ENCODE measurements at places on chromosomes 11 and 22. TPM values are rescaled to one million over a fixed set of nuclear protein-coding genes. Genes with fewer than 3 reads are reported as not detected.

DNA sequence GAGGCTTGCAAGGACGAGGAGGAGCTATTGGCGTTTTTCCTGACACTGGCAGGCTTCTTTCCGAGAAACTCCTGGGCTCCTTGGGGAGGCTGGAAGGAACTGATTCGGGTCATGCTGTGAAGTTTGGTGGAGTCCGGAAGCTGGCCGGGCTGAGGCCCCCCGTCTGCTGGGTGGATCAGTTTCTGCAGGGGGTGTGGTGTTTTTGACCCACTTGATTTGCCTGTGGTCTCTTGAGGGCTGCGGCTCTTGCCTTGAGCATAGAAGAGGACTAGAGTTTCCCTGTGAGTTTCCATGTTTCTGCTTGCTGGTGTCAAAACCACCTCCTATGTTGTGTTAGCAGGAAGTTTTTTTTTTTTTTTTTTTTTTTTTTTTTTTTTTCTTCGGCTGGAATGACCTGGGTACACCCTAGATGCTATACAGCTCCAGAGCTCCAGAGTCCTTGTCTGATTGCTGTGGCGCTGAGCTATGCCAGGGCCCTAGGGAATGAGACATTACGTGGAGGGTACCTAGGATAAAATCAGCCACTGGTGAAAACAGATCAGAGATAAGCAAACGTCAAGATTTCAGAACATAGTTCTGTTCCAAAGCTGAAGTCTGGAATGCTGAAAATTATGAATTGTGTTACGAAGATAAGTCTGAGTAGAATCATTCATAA, 728 bp downstream of the TBC1D22A start:
- peak; percentile 55 for DNase-seq

- DNase-seq, result no peak
These were observed 166.8 kb downstream of the TEAD1 start for GRCh38 chr11:12840871-12841660.

DNA sequence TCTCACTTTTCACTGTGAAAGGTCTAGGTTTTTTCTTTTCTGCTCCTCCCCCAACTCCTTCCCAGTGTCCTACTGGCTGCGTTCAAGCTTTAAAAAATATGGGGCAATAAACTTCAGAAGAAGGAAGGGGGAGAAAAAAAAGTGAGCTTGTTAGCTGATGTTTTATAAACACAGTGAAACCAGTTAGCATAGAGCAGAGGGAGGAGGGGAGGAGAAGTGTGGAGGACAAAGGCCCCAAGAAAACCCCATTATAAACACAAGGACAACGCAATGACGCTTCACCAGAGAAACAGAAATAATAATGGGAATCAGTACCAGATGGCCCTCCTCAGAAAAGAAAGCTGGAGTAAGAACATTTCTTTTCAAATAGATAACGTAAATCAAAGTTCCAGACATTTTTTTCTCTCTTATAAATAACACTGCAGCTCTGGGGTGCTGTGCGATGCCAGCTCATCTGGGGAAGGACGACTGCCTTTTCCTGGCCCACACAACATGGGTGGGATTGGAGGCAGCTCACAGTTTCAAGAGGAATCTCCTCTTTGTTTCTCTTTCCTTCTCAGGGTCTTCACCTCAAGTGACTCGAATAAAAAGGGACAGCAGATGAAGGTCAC, 235.4 kb upstream of the NARS2 start:
- no peak for DNase-seq

DNA sequence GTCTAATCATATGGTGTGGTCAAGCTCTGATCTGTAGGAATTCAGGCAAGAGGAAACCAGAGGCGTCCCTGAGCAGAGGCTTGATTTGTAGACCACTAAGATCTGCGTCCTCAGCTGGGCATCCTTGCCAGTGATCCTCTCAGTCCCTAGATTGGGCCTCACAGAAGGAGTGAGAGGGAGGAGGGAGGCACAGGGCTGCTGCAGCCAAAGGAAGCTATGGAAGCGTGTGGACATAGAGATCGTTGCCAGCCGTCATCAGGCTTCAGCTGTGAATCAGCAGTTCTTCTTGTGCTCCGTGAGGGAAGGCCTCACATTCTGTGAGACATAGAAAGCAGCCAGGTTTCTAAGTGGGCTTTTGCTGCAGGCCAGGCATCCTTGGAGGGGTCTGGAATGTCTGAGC, 254.6 kb upstream of the KIRREL3 start:
- DNase-seq, result no peak

GRCh38 chr22:17242641-17243040, 23.4 kb upstream of the ADA2 start:
- DNase-seq, result no peak

- no peak for DNase-seq
These were observed 1232.5 kb upstream of the RAG2 start for GRCh38 chr11:37830529-37830928.

GRCh38 chr11:64152841-64153691, 12.8 kb downstream of the MACROD1 start:
- peak; percentile 59 for DNase-seq

DNA sequence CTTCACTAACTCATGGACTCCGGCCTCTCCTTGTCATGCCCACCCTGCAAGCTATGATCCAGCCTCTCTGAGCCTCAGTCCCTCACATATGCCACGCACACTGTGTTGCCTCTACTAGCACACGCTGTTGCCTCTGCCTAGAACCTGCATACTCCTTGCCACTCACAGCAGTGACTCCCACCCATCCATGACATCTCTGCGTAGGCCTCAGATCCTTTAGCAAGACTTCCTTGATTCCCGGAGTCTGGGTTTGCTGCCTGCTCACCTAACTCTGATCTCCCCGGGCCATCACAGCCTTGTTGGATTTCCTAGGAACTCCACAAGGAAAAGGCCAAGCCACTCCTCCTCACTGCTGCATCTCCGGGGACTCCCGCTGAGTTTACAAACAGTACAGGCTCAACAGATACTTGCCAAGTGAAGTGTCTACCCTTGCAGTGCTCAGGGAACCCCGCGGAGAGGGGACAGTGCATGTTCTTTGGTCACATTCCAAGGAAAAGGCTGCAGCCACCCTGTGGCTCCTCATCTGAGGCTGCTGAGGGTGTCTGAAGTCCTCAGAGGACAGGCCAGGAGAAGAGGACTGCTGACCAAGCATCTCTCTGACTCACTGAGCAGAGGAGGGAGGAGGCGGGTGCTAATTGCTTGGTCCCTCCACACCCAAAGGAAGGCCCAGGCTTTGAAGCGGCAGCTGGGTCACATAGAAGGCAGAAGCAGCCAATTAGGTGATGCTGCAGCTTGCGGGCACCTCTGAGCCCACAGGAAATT, 42.4 kb upstream of the NAV2 start:
- DNase-seq, result no peak

Gene SAA1
- not detected for total RNA-seq

Gene MAML2
- 15.6 TPM for total RNA-seq

DNA sequence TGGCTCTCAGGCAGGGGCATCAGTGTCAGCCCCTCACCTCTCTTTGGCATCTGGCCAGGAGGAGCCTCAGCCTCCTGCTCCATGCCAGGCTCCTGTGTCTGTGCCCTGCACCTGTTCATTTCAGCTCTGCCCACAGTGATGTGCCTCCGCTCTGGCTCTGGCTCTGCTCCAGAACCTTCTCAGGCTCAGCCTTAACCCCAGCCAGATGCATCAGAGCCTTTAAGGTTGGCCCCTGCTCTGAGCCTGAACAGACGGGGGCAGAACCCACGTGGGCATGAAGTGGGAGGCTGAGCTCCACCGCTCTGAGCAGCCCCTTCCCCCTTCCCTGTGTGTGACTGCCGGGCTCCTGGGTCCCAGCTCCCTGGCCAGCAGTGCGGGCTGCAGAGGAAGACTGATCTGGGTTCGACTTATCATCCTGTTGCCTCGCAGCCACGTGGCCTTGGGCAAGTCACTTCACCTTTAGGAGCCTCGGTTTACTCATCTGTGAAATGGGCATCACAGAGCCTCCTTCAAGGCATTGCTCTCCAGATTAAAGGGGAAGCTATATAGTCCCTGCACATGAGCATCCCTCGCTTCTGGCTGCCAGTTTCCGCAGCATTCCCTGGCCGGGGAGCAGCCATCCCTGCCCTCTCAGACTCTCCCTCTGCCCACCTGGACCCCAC, 44.7 kb upstream of the RTL6 start:
- no peak for DNase-seq

GRCh38 chr11:64801561-64802369, 1.2 kb downstream of the MAP4K2 start:
- DNase-seq, result no peak

DNA sequence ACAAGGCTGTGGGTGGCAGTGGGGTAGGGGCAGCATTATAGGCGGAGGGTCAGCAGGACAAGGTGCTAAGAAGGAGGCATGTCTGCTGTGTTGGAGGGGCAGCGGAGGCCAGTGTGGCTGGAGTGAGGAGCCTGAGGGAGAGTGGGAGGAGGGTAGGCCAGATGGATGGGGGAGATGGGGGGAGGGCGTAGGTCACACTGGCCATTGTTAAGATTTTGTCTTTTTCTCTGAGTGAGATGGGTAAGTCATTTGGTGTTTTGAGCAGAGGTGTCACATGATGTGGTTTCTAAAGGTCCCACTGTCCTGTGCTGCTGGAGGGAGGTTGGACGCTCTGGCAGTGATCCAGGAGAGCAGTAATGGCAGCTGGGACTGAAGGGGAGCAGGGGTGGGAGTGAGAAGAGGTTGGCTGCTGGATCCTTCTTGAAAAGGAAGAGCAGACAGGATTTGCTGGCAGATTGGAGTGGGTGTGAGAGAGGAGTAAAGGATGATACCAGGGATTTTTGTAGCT, 9.8 kb downstream of the PPP6R3 start:
- no peak for DNase-seq

Gene TBX1
- not detected for total RNA-seq

Gene C11orf97
- not detected for total RNA-seq

GRCh38 chr11:43952401-43953342, 10.2 kb downstream of the C11orf96 start:
- no peak for DNase-seq

DNA sequence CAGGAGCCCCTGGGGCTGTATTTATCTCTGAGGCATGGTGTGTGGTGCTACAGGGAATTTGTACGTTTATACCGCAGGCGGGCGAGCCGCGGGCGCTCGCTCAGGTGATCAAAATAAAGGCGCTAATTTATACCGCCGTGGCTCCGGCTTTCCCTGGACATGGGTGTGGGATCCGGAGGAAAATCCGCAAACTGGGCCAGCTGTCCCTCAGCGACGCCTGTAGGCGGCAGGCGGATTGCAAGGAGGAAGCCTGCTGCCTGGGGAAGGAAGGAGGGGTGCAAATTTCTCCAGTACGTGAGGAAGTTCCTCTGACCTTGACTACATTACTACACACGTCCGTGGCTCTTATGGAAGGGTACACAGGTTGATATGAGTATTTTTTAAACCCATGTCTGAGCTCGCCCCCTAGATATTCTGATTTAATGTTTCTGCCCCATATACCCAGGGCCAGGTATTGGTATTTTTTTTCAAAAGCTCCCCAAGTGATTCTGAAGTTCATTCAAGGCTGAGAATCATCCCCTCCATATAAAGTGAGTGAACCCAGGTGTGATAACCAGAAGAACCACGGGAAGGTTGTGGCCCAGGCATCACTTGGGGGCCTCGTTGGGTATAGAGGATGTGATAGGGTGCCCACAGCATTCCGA, 2.8 kb downstream of the MYOD1 start:
- no peak for DNase-seq

GRCh38 chr11:27209562-27210005, 153.4 kb downstream of the CCDC34 start:
- DNase-seq, result no peak

Gene HEPHL1
- not detected for total RNA-seq

DNA sequence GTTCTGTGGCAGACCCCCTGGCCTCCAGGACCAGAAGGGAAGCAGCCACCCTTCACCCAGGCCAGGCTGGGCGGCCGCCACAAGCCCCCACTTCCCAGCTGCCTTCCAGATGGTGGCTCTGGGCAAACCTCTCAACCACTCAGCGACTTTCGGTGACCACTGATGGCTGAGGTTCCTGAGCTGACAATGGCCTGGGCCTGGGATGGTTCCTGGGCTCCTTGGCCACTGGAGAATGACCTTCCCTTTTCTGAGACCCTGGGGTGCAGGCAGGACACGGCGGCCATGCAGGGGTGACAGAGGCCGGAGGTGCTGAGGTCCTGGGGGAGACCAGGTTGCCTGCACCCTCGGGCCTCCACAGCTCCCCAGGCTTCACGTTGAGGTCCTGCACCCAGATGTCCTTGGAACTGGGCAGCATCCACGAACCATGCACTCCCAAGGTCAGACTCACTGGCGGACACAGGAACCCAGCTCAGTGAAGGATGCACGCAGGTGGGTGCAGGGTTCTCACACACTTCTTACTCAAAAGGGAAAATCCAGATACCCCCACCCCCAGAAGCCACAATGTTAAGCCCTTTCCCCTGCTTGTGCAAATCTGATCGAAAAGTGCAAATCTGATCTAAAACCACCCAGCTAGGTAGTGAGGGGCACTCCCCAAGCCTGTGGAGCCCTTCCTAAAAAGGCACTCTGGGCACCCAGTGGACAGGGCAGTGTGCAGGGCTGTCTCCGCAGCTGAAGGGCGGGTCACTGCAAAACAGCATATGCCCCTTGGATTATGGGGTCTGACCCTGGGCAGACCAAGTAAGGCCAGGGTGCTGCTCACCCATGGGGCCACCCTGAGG, 13.9 kb upstream of the PHLDA2 start:
- DNase-seq, result no peak

GRCh38 chr22:30260682-30261081, 6.0 kb downstream of the OSM start:
- DNase-seq, result no peak

- DNase-seq, result no peak
These were observed 156.4 kb downstream of the SWAP70 start for GRCh38 chr11:9820260-9820659.

GRCh38 chr11:99234534-99234933, 213.8 kb downstream of the CNTN5 start:
- DNase-seq, result no peak

Gene TMEM25
- 7.0 TPM for total RNA-seq

Gene FDXACB1
- 12.7 TPM for total RNA-seq

GRCh38 chr11:33692013-33692504, 8.6 kb downstream of the C11orf91 start:
- no peak for DNase-seq

- no peak for DNase-seq
These were observed 523.8 kb downstream of the BRD1 start for GRCh38 chr22:49303781-49304461.

GRCh38 chr22:47297261-47298016, 535.0 kb downstream of the TBC1D22A start:
- DNase-seq, result no peak

Gene CEP126
- total RNA-seq, result 1.6 TPM

All from CD8-positive, alpha-beta memory T cell (primary cell).